ENCODE measurements at places on chromosomes 5 and 9.

GRCh38 chr5:14143841-14144585, 871 bp downstream of the TRIO start:
- DNase-seq: peak; percentile 36

- DNase-seq: no peak
Measured at GRCh38 chr9:6114424-6114823, 99.0 kb upstream of the RANBP6 start.

- DNase-seq: no peak
Measured at GRCh38 chr5:43674536-43674935, 71.6 kb downstream of the NNT start.

- no peak for DNase-seq
Measured at GRCh38 chr5:90356176-90356575, 53.4 kb downstream of the CETN3 start.

GRCh38 chr9:127347831-127348776, 48.9 kb upstream of the SLC2A8 start:
- DNase-seq: peak; percentile 54

DNA sequence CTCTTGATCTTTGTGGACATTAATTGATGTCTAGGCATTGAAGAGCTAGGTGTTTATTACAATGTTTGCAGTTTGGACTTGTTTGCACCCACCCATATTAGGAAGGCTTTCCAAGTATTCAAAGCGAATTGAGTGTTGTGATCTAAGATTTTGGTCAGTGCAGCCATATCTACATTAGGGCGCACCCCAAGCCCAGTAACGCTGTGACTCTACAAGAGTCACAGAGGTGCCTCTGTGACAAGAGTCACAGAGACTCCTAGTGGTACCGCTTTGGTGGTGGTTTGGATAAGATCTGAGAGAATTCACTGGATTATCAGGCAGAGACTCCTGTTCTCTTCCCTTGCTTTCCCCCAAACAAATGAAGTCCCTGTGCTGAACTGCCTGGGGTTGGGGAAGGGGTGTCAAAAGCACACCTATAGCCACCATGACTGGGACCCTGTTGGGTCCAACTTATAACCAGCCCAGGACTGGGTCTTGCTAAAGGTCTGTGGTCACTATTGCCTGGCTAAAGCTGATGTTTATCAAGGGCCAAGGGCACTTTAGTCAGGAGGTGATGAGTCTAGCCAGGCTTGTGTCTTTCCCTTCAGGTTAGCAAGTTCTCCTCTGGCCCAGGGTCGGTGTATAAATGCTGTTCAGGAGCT, 114.1 kb upstream of the RIOK2 start:
- peak; percentile 83 for DNase-seq

DNA sequence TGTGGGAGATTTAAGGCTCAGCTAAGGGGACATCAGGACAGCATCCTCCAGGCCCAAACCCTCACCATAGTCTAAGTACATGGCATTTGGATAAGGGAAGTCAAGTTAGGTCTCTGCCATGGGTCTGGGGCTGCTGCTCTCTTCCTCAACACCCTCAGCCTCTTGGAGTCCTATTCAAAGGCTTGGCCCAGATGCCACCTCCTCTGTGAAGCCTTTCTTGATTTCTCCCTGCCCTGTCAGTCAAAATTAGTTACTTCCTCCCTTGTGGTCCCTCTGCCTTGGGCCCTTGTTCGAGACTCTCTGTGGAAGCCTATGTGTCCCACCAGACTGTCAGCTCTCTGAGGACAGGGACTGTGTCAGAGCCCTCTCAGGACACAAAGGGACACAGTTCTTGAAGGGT, 17.7 kb upstream of the DAB2IP start:
- DNase-seq: peak; percentile 6

GRCh38 chr9:132369421-132369820, 14.6 kb upstream of the SETX start:
- no peak for DNase-seq

GRCh38 chr5:176866707-176867310, 32.3 kb downstream of the HK3 start:
- DNase-seq: no peak

DNA sequence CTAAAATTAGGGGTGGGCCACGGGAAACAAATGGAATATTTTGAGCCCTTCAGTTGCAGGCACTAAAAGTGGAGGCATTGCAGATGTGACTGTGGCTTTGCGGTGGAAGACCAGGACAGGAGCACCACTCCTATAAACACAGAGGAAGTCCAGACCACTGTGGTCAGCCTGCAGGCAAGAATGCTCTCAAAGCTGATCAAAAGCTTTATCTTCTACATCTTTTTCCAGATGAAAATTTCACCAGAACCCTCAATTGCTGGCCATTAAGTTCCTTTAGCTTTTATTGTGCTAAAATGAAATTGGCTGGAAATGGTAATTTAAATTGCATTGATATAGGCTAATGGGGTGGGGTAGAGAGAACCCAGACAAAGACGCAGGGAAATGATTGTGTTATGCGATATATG, 208.8 kb downstream of the ERCC6L2 start:
- DNase-seq: no peak

GRCh38 chr9:3035579-3036332, 191.9 kb upstream of the PUM3 start:
- no peak for DNase-seq

GRCh38 chr5:169944922-169945680, 35.2 kb downstream of the INSYN2B start:
- peak; percentile 63 for DNase-seq

DNA sequence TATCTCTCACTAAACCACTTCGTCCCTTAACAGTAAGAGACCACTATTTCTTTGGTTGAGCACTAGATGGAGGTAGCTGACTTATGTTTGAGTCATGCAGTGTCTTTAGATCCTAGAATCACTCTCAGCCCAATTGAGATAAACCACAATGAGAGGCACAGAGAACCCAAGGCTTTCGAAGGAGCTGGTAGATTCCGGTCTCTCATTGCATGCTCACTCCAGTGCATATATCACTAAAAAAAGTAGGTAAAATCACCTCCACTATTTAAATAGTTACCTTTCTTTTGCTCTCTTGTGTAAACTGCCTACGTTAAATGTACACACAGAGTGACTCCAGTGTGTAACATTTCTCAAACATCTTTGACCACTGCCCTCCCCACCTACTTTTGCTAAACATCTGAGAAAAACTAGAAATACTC, 27.6 kb downstream of the ACTL7A start:
- no peak for DNase-seq

DNA sequence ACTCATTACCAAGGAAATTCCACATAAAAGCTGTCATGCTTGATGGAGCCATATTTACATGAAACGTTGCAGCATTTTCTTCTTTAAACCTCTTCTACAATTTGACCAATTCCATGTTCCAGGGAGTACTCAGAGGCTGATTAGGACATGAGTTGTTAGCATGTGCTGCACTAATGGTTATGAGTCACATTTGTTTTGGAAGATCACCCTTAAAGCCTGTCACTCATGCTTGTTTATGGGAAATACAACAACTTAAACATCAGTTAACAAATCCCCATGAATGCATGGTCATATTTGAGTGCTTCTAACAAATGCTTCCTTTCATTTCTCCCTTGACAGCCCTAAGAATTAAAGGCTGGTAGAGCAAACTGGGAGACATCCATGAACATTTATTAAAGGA, 156.1 kb downstream of the GHR start:
- no peak for DNase-seq

- DNase-seq: peak; percentile 70
Measured at GRCh38 chr5:155943516-155944407, 383.2 kb upstream of the SGCD start.

DNA sequence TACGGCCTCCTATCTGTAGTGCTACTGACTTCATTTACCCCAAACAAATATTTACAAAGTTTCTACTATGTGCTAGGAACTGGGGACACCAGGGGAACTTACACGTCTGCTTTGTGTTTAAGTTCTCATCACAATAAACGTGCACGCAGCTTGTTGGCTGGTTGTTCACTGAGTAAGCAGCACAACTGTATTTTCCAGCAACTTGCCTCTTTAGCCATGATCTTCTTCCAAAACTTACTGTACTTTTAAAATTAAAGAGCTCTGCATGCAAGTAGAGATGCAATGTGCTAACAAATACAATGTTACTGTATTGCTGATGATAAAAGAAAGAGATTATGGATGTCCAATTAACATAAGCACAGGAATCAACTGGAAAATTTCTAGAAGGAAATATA, 62.8 kb downstream of the RAPGEF1 start:
- no peak for DNase-seq

DNA sequence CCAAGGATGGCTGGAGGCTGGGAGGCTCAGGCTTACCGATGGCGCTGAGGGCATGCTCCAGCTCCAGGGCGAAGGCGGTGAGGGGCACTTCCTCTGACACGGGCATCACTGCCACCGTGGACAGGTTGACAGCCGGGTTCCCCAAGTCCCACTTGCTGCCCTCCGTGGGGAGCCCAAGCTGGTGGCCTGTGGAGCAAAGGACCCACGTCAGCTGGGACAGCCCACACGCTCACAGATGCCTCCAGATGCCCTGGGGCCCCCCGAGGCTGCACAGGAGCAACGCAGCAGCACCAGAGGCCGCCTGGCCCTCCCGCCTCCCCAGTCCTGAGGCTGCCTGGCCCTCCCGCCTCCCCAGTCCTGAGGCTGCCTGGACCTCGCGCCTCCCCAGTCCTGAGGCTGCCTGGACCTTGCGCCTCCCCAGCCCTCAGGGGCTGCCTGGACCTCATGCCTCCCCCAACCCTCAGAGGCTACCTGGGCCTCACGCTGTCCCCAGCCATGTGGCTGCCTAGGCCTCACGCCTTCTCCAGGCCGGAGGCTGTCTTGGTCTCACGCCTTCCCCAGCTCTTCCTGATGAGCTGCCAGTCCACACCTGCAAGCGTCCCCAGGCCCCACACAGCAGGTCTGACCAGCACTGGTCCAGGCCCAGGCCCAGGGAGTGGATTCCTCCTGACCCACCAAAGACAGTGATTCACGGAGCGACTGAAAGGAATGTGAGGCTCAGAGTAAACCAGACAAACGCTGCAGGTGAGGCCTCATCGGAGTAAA, 25.6 kb upstream of the NSMF start:
- DNase-seq: no peak

GRCh38 chr5:159880676-159881075, 35.6 kb upstream of the ADRA1B start:
- DNase-seq: no peak

DNA sequence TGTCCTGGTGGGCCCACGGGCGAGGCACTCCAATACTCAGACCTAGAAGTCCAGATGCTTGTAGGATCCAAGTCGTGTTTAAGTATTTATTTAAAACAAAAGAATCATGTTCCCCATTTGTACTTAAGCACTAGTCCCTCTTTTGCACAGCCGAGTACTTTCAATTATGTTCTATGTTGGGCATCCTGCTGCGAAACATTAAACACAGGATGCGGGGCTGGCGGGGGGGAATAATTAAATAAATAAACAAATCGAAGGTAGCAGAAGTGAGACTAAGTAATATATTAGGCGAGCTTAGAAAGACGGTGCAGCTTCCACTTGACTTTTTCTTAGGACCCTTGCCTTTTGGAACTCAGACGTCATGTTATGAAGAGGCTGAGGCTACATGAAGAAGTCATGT, 1129.2 kb upstream of the ACO1 start:
- DNase-seq: no peak

DNA sequence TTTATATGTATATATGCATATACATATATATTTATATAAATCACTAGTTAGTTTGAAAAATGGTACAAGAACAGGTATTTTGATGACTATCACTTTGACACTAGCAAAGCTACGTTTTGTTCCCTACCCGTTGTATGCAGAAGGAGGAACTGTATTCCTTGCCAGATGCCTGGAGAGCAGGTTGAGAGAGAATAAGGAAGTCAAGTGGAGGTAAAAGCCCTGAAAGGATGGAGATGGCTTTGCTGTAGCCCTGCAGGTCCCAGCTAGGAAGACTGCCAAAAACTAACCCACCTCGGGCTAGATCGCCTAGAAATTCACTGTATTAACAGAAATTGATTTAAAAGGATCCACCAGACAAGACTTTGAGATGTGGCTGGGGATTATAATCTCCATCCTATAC, 229.3 kb downstream of the RFX3 start:
- no peak for DNase-seq

GRCh38 chr5:58077416-58077815, 382.5 kb downstream of the PLK2 start:
- no peak for DNase-seq

- no peak for DNase-seq
Measured at GRCh38 chr5:91190314-91190690, 192.8 kb downstream of the ARRDC3 start.

- DNase-seq: peak; percentile 76
Measured at GRCh38 chr9:128470560-128470959, 14.8 kb downstream of the ODF2 start.

DNA sequence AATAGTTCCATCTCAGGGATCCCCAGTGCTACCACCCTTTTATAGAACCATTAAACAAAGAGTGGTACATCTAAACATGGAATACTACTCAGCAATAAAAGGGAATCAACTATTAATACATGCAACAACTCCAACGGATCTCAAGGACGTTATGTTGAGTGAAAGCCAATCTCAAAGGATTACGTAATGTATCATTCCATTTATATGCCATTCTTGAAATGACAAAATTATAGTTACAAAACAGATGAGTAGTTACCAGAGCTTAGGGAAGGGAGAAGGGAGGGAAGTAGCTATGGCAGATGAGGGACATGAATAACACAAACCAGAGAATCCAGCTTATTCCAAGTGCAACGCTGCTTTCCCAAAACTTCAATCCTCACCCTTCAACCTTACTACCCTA, 69.5 kb downstream of the ACTL7B start:
- no peak for DNase-seq

GRCh38 chr9:126439402-126439765, 112.8 kb downstream of the MVB12B start:
- DNase-seq: no peak

- peak; percentile 86 for DNase-seq
Measured at GRCh38 chr9:17063535-17064135, 71.2 kb upstream of the CNTLN start.

GRCh38 chr9:96169901-96170300, 132.1 kb downstream of the HSD17B3 start:
- DNase-seq: no peak

GRCh38 chr5:160458806-160459800, 37.4 kb downstream of the PTTG1 start:
- no peak for DNase-seq

DNA sequence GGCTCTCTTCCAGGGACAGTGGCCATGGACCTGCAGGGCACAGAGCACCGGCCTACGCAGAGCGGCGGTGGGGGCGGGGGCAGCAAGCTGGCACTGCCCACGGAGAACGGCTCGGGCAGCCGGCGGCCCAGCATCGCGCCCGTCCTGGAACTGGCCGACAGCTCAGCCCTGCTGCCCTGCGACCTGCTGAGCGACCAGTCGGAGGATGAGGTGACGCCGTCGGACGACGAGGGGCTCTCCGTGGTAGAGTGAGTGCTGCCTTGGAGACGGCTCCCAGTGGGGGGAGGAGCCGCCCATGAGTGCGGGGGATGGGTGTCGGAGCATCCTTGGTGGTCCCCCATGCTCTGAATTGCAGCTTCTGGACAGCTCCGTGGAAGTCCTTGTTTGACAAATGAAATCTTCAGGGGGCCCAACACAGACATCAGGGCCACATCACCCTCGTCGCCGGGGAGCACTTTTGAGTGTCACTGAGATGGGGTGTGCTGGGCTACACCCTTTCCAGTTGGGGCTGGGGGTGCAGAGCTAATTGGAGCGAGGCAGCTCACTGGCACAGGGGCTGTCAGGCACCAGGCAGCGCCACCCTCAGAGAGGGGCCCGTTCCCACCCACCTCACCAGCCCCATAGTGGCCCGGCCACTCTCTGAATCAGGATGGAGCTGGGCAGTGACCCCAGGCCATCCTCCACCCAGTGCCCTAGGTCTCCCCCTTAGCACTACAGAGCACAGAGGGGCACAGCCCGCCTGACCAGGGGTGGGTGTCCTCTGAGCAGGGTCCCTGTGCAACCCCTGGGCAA, 70.9 kb downstream of the KCNT1 start:
- DNase-seq: no peak

- peak; percentile 50 for DNase-seq
Measured at GRCh38 chr9:79574781-79575180, 3.0 kb downstream of the TLE4 start.
